Natural killer cell treated with Interleukin-12 subunit alpha and Interleukin-12 subunit beta and Interleukin-15 and Interleukin-18, amount 100 ng/mL, for 72 hours (primary cell): ENCODE measurements at places on chromosomes 5 and 9. TPM values are rescaled to one million over a fixed set of nuclear protein-coding genes. Genes with fewer than 3 reads are reported as not detected.

Gene CDX1
- not detected for total RNA-seq

- H3K27ac ChIP-seq = no peak overlapping the region
- H3K36me3 ChIP-seq = peaks cover 19% of the 10 kb centered on the region
- H3K4me1 ChIP-seq = peaks cover 6% of the 10 kb centered on the region
- H3K4me3 ChIP-seq = no peak overlapping the region
- DNase-seq = no peak
Measured at GRCh38 chr5:54860321-54860720, 125.1 kb downstream of the ESM1 start.

Gene EGFL7
- 0.36 TPM for total RNA-seq

DNA sequence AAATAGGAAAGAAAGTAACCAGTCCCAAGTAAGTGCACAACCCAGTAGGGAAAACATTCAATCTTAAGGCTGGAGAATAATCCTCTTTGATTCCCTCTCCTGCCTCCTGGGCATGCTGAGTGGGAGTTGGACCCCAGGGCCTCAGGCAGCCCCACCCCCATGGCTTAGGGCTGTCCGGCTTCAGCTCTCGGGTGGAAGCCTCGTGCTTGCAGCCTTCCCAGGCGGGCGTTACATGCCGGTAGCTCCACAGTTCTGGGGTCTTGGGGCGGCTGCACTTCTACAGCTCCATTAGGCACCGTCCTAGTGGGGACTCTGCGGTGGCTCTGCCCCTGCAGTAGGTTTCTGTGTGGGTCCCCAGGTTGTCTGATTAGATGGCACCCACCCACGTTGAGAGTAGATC, 10.1 kb downstream of the GLIPR2 start:
- no peak overlapping the region for H3K27ac ChIP-seq
- no peak overlapping the region for H3K4me3 ChIP-seq
- peaks cover 15% of the 10 kb centered on the region for H3K36me3 ChIP-seq
- H3K4me1 ChIP-seq = peaks cover 78% of the 10 kb centered on the region

DNA sequence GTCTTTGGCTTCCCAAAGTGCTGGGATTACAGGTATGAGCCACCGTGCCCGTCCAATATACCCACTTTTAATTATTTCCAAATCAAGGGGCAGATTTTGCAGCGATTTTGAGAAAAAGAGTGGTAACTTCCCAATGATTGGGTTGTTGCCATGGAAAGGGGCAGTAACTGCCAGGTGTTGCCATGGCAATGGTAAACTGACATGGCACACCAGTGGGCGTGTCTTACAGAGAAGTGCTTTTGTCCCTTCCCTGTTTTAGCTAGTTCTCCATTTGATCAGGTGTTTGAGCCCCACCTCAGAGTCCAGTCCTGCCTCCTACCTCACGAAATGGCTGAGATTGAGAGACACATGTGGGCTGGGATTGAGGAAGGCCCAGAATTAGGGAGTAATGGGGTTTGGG, 86.3 kb upstream of the IER5L start:
- H3K36me3 ChIP-seq = no peaks in the 10 kb centered on the region
- H3K27ac ChIP-seq = no peak overlapping the region
- no peak overlapping the region for H3K4me3 ChIP-seq
- peaks cover 25% of the 10 kb centered on the region for H3K27me3 ChIP-seq

- no peaks in the 10 kb centered on the region for H3K4me1 ChIP-seq
- DNase-seq = no peak
- H3K36me3 ChIP-seq = no peaks in the 10 kb centered on the region
- H3K27me3 ChIP-seq = peaks cover 27% of the 10 kb centered on the region
Measured at GRCh38 chr5:175207321-175208040, 236.5 kb downstream of the DRD1 start.

DNA sequence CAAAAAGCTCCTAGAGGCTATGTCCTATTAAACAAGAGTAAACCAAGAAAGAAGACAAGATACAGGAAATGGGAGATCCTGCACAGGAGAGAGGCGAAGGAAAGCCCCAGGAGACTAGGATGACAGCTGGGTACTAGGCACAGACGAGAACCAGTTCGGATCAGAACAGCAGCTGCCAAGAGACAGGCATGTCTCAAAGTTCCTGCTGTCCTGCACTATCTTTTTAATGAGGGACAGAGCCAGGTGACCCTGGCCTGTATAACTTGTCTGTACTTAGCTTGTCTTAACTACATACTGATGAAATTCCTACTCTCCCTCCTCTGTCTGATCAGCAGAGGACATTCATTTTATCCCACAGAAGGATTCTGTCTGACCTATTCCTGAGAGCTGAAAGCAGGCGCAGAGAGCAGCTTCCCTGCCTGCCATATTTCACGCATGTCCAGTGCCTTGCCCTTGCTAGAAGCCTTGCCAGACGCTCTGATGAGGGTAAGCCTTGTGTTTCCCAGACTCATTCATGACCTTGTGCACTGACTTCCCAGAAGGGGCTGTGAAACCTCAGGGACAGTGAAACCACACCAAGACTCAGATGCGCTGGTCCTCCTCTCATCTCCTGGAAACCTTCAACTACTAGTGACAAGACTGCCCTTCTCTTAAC, 24.7 kb downstream of the TSC1 start:
- no peak overlapping the region for H3K4me3 ChIP-seq
- H3K4me1 ChIP-seq = no peaks in the 10 kb centered on the region
- no peaks in the 10 kb centered on the region for H3K27me3 ChIP-seq
- no peak for DNase-seq

Gene NEUROG1
- total RNA-seq = not detected

Gene SLC6A7
- total RNA-seq = not detected

- H3K4me3 ChIP-seq = no peak overlapping the region
- DNase-seq = no peak
- H3K27ac ChIP-seq = no peak overlapping the region
- H3K27me3 ChIP-seq = peaks cover 23% of the 10 kb centered on the region
Measured at GRCh38 chr5:147203213-147203612, 31.6 kb upstream of the STK32A start.

GRCh38 chr5:24732184-24732583, 87.4 kb upstream of the CDH10 start:
- H3K27ac ChIP-seq = no peak overlapping the region
- no peak overlapping the region for H3K4me3 ChIP-seq
- H3K36me3 ChIP-seq = peaks cover 19% of the 10 kb centered on the region
- no peak for DNase-seq
- no peaks in the 10 kb centered on the region for H3K27me3 ChIP-seq
- no peaks in the 10 kb centered on the region for H3K4me1 ChIP-seq

DNA sequence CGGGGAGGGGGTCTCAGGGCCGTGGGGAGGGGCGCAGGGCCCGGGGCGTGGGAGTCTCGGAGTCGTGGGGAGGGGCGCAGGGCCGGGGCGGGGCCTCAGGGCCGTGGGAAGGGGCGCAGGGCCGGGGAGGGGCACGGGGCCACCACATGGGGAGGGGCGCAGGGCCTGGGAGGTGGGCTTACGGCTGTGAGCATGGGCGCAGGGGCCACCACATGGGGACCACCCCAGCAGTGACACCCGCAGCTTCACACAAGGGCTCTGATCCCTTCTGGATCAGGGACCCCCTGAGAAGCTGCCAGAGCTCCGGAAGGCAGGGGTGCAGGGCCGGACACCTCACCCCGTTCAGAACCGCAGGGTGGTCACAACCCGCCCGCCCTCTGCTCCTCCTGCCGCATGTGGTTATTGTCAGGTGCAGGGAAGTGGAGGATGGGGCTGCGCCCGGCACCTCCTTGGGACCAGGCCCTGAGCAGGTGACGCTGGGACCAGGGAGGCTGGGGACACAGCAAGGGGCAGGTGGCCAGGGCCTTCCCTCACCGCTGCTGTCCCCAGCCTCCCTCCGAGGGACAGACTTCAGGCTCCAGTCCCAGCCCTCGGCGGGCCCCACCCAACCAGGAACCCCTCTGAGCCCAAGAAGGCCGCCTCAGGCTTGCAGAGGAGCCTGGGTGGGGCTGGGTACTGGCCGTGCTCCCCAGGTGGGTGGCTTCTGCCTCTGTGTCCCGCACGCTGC, 53.7 kb downstream of the EXD3 start:
- DNase-seq = no peak
- H3K4me1 ChIP-seq = no peaks in the 10 kb centered on the region
- no peak overlapping the region for H3K27ac ChIP-seq
- no peaks in the 10 kb centered on the region for H3K36me3 ChIP-seq
- no peaks in the 10 kb centered on the region for H3K27me3 ChIP-seq
- no peak overlapping the region for H3K4me3 ChIP-seq

GRCh38 chr5:173392-174290, 17.7 kb upstream of the LRRC14B start:
- H3K36me3 ChIP-seq = no peaks in the 10 kb centered on the region
- DNase-seq = no peak
- no peak overlapping the region for H3K27ac ChIP-seq
- no peaks in the 10 kb centered on the region for H3K27me3 ChIP-seq
- no peak overlapping the region for H3K4me3 ChIP-seq

Gene SERF1A
- total RNA-seq = 11.3 TPM

DNA sequence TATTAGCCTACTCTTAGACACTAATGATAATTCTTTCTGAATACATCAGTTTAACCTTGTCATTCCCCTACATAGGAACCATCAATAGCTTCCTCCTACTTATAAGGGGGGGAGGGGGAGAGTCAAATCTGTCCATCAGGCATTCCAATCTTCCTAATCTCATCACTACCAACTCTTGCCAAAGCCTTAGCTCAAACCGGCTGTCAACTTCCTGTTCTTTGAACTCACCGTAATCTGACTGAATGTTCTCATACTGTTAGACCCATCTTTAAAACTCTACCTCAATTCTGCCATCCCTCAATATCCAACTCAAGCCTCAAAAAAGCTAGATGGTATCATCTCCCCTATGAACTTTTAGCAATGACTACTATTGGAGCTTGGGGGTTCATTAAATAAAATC, 41.9 kb upstream of the RNF38 start:
- H3K4me1 ChIP-seq = peaks cover 25% of the 10 kb centered on the region
- H3K4me3 ChIP-seq = no peak overlapping the region
- H3K27ac ChIP-seq = no peak overlapping the region
- H3K27me3 ChIP-seq = no peaks in the 10 kb centered on the region
- no peaks in the 10 kb centered on the region for H3K36me3 ChIP-seq
- DNase-seq = no peak

GRCh38 chr9:4012441-4012840, 287.4 kb downstream of the GLIS3 start:
- H3K36me3 ChIP-seq = no peaks in the 10 kb centered on the region
- DNase-seq = no peak
- no peak overlapping the region for H3K27ac ChIP-seq
- no peaks in the 10 kb centered on the region for H3K4me1 ChIP-seq

DNA sequence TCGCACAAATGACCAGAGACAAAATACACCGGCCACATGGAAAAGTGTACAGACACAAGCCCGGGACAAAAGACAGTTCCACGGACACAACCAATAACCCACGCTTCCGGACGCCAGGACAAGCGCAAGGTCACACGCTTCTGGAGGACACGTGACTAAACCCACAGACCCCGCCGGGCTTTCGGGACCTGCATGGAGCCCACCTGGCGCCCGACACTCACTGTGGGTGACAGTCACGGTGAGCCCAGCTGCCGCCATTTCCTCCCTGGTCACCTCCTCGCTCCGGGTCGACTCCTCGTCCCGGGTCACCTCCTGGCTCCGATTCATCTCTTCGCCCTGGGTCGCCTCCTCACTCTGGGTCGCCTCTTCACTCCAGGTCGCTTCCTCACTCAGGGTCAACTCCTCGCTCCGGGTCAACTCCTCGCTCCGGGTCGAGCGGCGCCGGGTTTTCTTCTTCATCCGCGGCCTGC, 470 bp downstream of the BAG1 start:
- peaks cover 37% of the 10 kb centered on the region for H3K4me1 ChIP-seq
- peak overlapping the region; percentile 99 for H3K4me3 ChIP-seq
- H3K36me3 ChIP-seq = peaks cover 45% of the 10 kb centered on the region
- H3K27ac ChIP-seq = peak overlapping the region; percentile 95
- peak; percentile 70 for DNase-seq
- no peaks in the 10 kb centered on the region for H3K27me3 ChIP-seq
